ENCODE measurements at places on chromosomes 4 and X. TPM values are rescaled to one million over a fixed set of nuclear protein-coding genes. Genes with fewer than 3 reads are reported as not detected.

The SERPINA7 gene
- total RNA-seq: not detected

The RIPPLY1 gene
- total RNA-seq: not detected

The FAM114A1 gene
- total RNA-seq: 526 TPM

The RADX gene
- total RNA-seq: 7.6 TPM

The MAGEE2 gene
- not detected for total RNA-seq

The FBXW7 gene
- 74.7 TPM for total RNA-seq

The RBMXL3 gene
- not detected for total RNA-seq

The CD38 gene
- total RNA-seq: not detected

The DCLK2 gene
- total RNA-seq: 10.1 TPM

The SORBS2 gene
- 15.8 TPM for total RNA-seq

Data from smooth muscle cell of the umbilical artery (primary cell).